Renal pelvis (tissue), 12 donors: ENCODE measurements at places on chromosomes 5 and 9.

DNA sequence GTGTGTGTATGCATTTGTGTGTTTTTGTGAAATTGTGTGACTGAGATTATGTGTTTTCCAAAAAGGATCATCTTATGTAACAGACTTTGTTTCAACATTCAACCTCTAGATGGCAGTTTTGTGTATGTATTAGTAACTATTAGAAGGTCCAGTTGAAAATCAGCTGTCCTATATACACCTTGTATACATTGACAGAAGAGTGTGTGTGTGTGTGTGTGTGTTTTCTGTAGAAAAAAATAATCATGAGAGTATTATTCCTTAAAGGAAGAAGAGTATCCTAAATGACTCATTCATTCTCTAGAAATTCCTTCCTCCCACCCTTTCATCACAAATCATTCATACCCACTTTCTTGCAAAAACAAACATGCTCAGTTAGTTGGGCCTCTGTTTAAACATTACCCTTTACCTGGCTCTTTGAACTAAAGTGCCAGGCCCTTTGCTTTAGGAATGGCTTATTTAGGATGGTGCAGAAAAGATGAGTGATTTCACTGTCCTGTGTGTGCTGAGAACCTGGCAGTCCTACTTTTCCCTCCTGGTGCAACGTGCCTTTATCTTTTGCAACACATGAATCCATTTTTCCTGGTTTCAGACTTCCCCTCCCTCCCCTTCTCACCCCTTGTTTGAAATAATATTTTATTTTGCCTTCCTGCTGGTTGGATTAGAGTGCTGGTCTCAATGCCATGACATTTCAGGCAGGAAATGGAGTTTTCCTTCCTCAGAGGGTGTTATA, 152.2 kb downstream of the ARHGAP26 start:
- DNase-seq = no peak

GRCh38 chr5:73822989-73823339, 197.0 kb downstream of the ARHGEF28 start:
- DNase-seq = no peak

DNA sequence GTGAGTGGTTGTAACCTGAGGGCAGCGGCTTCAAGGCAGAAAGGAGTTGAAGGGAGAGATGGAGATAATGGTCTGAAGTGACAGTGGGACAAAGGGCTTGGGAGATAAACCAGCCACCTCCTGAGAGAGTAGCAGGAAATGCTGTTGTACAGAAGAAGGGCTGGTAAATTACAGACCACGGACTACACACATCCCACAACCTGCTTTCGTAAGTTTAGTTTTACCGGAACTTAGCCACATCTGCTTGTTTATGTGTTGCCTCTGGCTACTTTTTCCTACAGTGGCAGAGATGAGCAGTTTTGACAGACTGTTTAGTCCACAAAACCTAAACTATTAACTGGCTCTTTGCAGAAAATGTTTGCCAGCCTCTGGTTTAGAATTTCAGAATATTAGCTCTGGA, 269.5 kb downstream of the ARHGEF28 start:
- DNase-seq = no peak

DNA sequence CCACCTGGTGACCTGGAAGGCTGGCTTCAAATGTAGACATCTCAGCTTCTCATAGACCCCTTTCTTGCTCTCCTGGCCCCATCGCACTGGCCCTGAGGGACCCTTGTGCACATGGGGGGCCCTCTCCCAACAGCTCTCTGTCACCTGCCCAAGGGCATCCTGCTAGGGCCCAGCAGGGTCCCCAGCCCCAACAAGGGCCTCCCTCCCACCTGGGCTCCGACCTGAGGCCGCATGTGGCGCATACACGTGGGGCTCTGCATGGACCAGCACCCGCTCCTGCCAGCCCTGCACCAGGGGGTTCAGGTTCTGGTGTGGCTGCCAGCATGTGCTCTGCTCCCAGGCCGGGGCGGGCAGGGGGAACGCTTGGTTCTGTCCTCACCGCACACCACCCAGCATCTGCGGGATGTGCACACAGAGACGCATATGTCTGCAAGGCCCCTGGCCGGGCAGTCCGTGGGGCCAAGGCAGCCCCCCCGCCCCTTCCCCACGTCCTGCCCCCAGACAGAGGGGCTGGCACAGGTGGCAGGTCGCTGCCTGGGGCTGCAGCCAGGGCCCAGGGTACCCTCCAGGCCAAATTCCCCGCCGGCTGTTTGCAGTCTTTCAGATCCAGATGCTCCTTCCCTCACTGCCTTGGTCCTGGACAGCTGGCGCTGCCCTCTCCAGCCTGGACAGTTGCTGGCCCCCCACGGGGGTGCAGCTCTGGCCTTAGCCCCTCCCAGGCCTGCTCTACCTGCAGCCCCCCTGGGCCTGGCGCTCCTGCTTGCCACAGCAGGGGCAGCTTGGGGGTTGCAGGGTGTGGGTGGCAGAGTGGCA, 17.9 kb upstream of the NRARP start:
- DNase-seq = no peak

DNA sequence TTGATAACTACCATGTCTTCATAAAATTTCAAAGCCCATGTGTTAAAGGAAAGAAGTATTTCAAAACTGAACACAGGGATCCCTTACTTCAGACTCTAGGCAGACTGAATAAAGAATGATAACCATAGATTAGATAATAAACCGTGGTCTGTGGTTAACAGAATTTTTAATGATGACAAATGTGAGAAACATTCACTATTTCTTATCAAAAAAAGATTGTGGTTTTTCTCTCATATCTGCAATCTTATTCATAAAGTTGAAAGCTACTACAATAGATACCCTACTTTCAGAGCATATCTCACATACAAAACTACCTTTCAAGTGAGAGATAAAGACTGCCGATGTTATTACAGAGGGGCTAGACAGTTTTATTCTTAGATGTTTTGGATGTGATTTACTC, 816.8 kb upstream of the DMAC1 start:
- no peak for DNase-seq

DNA sequence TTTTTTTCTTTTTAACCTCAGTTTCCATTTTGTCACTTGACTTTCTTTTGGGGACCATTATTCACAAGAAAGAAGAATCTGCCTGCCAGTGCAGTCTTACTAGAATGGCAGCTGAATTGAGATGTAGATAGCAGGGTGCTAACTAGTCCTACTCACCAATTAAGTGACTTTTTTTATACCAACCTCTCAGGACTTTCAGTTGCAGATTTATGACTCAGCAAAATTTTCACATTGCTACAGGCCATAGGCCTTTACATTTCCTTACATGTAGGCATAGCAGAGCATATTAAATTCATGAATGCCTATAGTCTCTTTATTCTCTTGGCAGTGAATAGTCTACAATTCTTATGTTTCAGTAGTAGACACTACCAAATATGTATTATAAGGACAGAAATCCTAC, 54.0 kb upstream of the FKTN start:
- no peak for DNase-seq

GRCh38 chr5:9722601-9723180, 92.5 kb upstream of the TAS2R1 start:
- no peak for DNase-seq

DNA sequence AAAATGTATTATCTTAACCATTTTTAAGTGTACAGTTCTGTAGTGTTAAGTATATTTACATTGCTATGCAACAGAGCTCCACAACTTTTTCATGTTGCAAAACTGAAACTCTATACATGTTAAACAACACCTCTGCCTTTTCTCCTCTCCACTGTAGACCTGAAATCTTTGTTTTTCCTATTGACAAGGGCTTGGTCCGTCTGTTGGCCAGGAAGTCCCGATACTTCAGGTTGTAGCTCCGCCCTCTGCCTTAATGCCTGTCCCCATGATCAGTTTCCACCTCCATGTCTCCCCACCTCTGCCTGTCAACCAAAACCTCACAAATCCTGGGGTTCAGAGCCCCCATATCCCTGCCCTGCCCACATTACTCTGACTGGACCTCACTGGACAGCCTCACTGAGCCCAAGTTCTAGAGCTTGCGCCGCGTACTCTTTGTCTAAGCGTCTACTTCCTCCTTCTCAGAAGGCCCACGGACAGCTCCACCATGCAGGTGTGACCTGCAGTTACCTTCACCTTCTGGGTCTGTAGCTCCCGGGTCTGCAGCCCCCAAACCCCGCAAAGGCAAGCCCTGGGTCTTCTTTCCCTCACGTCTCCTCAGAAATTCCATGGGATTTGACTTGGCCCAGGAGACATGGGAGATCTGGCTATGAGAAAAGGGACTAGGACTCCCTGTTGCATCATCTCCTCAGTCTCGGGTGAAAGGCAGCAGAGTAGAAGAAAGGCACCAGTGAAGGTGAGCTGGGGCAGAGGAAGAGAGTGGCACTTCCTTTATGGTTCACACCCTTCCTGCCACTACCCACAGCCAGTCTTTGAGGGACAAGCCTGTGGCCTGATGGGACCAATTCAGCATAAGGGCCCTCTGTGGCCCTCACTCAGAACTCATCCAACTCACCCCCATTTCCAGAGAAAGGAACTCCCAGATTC, 8.0 kb downstream of the GLIPR2 start:
- DNase-seq = no peak

DNA sequence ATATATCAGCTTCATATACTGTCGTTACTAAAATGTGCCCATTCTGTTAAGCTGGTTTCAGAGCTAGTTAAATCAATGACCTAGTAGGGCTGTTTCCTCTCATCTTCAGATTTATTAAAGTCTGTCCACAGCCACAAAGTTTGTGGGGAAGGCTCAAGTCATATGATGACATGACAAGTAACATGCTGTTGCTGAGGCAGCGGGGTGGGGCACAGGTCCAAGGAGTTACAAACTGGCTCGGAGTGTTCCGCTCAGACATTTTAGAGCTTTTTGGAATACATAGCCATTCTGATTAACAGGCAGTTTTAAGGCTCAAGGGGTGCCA, 2.7 kb upstream of the ANP32B start:
- DNase-seq = no peak

DNA sequence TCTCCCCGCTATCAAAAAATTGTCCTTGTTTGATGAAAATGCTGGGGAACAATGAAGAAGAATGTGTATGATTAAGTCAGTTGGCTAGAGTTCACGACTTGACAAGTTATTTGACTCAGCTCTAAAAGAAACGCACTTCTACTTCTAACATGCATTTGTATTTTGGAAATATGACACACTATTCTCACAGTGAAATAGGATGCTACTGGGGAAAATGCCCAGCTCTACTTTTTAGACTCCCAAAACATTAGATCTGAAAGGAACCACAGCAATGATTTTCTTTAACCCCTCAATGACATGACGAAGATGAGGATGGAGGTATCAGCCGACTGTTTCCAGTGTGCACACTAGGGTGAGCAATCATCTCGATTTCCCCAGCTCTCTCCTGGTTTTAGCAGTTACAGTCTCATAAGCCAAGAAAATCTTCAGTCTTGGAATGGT, 83.6 kb upstream of the PCSK1 start:
- DNase-seq = no peak

- no peak for DNase-seq
Observed at GRCh38 chr5:55096182-55096581, 6.3 kb upstream of the GZMA start.

- DNase-seq = no peak
Observed at GRCh38 chr5:139415221-139415861, 11.5 kb upstream of the SPATA24 start.
